ENCODE measurements at places on chromosomes 6 and 20.

GRCh38 chr6:107574856-107575255, 84.9 kb downstream of the SOBP start:
- DNase-seq: no peak

- DNase-seq: no peak
These were observed 188.7 kb upstream of the FBXL4 start for GRCh38 chr6:99136488-99136887.

GRCh38 chr20:64047968-64048401, 1.5 kb downstream of the SOX18 start:
- DNase-seq: no peak

GRCh38 chr20:834151-834746, 734 bp downstream of the FAM110A start:
- no peak for DNase-seq

DNA sequence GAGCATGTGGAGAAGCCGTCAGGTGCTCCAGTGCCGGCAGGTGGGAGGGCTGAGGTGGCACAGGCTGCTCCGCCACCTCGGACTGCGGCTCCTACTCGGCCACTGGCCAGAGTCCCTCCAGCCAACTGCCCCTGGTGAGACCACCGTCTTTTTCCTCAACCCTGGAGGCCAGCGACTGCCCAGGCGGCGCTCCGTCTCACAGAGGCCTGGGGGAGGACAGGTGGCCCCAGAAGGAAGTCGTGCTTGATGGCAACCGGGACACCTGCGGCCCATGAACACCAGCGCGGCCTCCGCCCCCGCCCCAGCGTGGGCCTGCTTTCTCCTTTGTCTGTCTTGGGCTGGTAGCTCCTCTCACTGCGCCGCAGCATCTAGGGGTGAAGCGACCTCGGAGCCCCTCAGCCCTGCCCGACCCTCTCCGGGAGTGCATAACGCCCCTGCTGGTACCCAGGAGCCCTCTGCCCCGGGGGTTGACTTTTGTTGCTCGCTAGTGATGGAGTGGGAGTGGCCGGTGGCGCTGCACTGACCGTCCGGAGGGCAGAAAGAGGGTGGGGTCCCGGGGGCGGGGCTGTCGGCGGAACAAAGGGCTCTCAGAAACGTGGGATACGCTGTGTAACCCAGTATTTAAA, 706 bp upstream of the TUBB2B start:
- no peak for DNase-seq

GRCh38 chr6:158366363-158366762, 54.1 kb downstream of the TULP4 start:
- no peak for DNase-seq
